CD4-positive, alpha-beta T cell (primary cell): ENCODE measurements at places on chromosomes 2 and 18.
A peak's percentile ranks its signal among the peaks of the same experiment; 100 is the strongest.

GRCh38 chr2:207403141-207403540 is 126.6 kb upstream of the CREB1 start:
- H3K4me3 ChIP-seq, result no peak overlapping the region
- no peaks in the 10 kb centered on the region for H3K27me3 ChIP-seq
- no peak overlapping the region for H3K27ac ChIP-seq
- H3K36me3 ChIP-seq, result no peaks in the 10 kb centered on the region
- H3K4me1 ChIP-seq, result no peaks in the 10 kb centered on the region
- no peak for DNase-seq

- no peaks in the 10 kb centered on the region for H3K27me3 ChIP-seq
- no peaks in the 10 kb centered on the region for H3K4me1 ChIP-seq
- H3K4me3 ChIP-seq, result no peak overlapping the region
- no peak for DNase-seq
- no peak overlapping the region for H3K27ac ChIP-seq
These were observed 49.9 kb upstream of the PNPT1 start for GRCh38 chr2:55743583-55743982.

GRCh38 chr2:66573416-66573815 is 138.5 kb downstream of the MEIS1 start:
- no peak overlapping the region for H3K27ac ChIP-seq
- H3K36me3 ChIP-seq, result no peaks in the 10 kb centered on the region
- H3K27me3 ChIP-seq, result peaks cover 42% of the 10 kb centered on the region
- H3K4me1 ChIP-seq, result peaks cover 13% of the 10 kb centered on the region
- no peak for DNase-seq

GRCh38 chr18:59219672-59220163 is at the start of gene GRP:
TSS of gene GRP (plus strand) at chr18:59220158. CDS start at chr18:59220266, 108 bp downstream.
- no peaks in the 10 kb centered on the region for H3K4me1 ChIP-seq
- DNase-seq, result no peak
- H3K36me3 ChIP-seq, result no peaks in the 10 kb centered on the region
- no peak within 1 kb of the TSS for H3K27ac ChIP-seq
- no peak within 1 kb of the TSS for H3K4me3 ChIP-seq

DNA sequence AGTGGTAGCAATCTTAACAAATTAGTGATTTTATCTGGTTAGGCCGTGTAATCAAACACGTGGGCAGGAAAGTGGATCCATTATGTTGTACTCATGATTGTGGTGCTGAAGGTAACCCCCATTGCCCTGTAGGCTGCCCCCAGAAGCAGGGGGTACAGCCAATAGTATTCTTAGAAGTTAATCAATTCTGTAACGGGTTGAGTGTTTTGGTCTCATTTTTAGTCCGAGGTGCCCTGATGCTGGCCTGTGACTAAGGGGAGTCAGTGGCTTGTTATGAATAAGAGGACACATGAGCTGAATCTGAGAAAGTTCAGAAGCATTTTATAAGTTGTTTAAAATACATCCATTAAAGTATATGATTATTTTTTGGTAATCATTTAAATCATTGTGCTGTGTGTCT is 8.6 kb downstream of the EPAS1 start:
- peaks cover 22% of the 10 kb centered on the region for H3K4me1 ChIP-seq
- peaks cover 39% of the 10 kb centered on the region for H3K27me3 ChIP-seq
- H3K4me3 ChIP-seq, result no peak overlapping the region
- H3K36me3 ChIP-seq, result no peaks in the 10 kb centered on the region
- H3K27ac ChIP-seq, result no peak overlapping the region

GRCh38 chr2:189933911-189934399 is 128.6 kb downstream of the MSTN start:
- H3K4me1 ChIP-seq, result no peaks in the 10 kb centered on the region
- no peak overlapping the region for H3K4me3 ChIP-seq
- no peak for DNase-seq

DNA sequence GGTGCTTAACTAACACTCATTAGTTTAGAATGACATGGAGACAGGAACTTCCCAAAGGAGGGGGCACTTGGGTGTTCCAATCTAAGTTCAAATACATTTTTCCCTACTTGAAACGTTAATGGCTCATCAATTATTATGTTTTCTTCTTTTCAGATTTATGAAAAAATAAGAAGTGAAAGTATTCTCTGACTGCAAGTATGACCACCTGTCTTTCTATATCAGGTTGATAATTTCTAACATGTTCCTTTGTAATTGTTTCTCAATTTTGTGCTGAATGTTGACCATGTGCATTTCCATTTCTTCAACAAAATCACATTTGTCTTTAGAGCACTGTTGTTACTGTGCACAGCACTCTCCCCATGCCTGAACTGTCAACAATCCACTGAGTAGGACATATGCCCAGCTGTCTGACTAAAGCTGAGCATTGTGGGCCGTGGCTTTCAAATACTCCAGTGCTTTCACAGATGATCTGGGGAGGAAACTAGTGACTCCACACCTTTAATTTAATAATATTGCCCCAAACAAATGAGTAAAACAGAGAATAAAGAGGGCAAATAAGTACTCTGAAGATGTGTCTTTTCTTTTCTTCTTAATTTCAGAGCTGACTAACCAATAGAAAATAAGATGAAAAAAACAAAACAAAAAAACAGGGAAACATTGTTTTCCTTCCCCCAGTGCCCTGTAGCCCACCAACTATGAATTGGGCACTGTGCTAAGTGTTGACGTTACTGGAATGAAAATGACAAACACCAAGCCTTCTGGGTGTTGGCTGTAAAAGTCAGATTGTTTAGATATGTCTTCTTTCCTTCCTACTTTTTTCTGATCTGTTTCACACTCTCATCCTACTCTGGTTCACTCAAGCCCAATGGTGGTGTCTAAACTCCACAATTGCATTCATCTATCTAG is 16.0 kb downstream of the LANCL1 start:
- no peak overlapping the region for H3K4me3 ChIP-seq
- H3K27me3 ChIP-seq, result no peaks in the 10 kb centered on the region
- H3K27ac ChIP-seq, result no peak overlapping the region
- no peaks in the 10 kb centered on the region for H3K4me1 ChIP-seq

DNA sequence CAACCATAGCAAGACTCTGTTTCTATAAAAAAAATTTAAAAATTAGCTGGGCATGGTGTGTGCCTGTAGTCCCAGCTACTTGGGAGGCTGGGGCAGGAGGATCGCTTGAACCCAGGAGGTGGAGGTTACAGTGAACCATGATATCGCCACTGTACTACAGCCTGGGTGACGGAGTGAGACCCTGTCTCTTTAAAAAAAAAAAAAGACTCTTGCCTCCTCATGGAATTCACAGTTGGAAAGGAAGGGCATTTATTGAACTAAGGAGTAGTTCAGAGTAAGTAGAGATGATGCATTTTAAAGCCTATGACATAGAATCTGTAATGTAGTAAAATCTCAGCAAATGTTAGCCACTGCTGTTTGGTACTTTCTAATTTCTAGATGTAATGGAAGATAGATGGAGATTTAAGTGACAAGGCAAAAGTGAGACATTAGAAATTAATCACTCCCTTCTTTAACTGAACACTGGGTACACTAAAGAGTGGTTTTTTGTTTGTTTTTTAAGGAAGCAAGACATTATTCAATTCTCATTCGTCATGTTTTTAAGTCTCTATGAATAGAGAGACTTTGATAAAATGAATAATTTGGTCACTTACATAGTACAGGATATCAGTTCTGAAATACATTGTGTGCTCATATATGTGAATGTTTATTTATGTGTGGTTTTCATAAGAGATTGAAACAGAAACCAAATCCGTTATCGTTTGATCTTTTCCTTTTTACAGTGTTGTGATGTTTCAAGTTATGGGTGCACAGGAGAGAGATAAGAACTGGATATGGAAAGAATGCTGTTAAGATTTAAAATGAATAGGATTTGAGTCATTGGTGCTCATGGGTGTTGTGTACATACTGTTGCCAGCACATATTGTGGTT is 186.1 kb upstream of the STON1 start:
- H3K4me3 ChIP-seq, result peak overlapping the region; percentile 23
- H3K27ac ChIP-seq, result peak overlapping the region; percentile 54
- no peak for DNase-seq

DNA sequence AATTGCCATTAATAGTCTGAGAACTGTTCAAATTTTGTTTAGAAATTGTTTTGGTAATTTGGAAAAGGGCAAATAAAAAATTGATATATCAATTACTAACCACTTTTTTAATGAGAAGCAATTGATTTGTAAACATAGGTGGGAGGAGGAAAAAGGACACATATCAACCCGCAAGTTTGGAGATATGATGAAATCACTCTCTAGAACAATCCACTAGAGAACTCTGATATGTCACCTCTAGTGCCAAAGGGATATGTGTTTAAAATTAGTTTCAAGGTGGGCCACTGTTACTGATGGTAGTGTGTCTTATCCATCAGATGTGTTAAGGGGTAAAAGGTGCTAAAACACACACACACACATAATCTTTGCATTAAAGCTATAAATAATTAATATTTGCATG is 16.6 kb downstream of the IFIH1 start:
- H3K4me1 ChIP-seq, result no peaks in the 10 kb centered on the region
- no peaks in the 10 kb centered on the region for H3K27me3 ChIP-seq
- DNase-seq, result no peak
- H3K27ac ChIP-seq, result no peak overlapping the region
- H3K4me3 ChIP-seq, result no peak overlapping the region
- H3K36me3 ChIP-seq, result peaks cover 25% of the 10 kb centered on the region

DNA sequence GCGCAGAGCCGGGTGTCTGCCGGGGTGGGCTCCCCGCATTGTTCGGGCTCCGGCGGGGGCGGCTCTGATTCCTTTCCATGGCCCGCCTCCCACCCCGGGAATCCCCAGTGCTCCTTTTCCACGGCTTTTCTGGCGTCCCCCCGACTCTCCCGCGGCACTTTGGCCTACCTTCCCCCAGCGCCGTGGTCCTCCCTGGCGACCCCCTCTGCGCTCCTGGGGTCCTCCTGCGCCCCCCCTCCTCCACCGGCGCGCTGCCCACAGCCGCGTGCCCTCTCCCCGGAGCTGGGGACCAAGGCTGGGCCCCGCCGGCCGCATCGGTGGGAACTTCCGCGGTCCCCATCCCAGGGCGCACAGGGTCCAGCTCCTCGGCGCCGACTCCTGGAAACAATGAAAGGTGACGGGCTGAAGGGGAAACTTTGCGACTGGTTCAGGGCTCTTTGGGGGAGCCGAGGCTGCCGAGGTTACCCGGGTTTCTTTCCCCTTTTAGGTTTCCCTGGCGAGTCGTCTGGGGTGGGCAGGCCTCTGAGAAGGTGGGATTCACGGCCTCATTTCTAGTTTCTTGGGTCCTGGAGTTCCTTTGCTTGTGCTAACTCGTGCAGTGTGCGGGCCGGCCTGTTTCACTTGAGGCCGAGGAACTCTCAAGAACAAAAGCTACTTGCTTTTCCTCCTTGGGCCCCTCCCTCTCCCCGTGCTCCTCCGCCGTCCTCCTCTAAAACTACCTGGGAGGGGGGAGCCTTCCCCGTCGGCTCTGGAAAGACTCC is 2.2 kb downstream of the TGIF1 start:
- H3K27me3 ChIP-seq, result no peaks in the 10 kb centered on the region
- H3K27ac ChIP-seq, result peak overlapping the region; percentile 98
- DNase-seq, result peak; percentile 51
- peak overlapping the region; percentile 90 for H3K4me3 ChIP-seq
- peaks cover 10% of the 10 kb centered on the region for H3K36me3 ChIP-seq
- H3K4me1 ChIP-seq, result peaks cover 55% of the 10 kb centered on the region

GRCh38 chr2:45207101-45207500 is 197.8 kb upstream of the SIX2 start:
- H3K27me3 ChIP-seq, result no peaks in the 10 kb centered on the region
- no peaks in the 10 kb centered on the region for H3K36me3 ChIP-seq
- no peaks in the 10 kb centered on the region for H3K4me1 ChIP-seq
- H3K27ac ChIP-seq, result no peak overlapping the region
- no peak for DNase-seq

- H3K27me3 ChIP-seq, result no peaks in the 10 kb centered on the region
- no peaks in the 10 kb centered on the region for H3K36me3 ChIP-seq
- no peak overlapping the region for H3K27ac ChIP-seq
- DNase-seq, result no peak
- no peaks in the 10 kb centered on the region for H3K4me1 ChIP-seq
- H3K4me3 ChIP-seq, result no peak overlapping the region
These were observed 287.6 kb downstream of the MYCN start for GRCh38 chr2:16227811-16228462.

DNA sequence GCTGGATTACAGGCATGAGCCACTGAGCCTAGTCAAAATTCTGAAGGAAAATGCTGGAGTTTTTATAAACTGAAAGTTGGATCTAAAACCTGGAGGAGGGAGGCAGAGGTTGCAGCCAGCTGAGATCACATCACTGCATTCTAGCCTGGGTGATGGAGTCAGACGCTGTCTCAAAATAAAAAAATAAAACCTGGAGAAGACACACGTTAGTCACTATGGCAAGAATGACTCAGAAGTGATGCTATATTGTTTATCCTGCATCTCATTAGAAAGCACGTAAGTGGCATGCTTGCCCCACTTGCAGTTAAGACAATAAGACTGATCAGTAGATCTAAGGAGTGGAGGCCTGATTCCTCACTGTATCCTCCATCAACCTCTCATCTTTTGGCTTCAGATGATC is 106.6 kb upstream of the STON1 start:
- peaks cover 11% of the 10 kb centered on the region for H3K4me1 ChIP-seq
- no peak for DNase-seq
- no peak overlapping the region for H3K4me3 ChIP-seq

GRCh38 chr18:27577265-27577664 is 392.2 kb upstream of the CHST9 start:
- H3K27me3 ChIP-seq, result no peaks in the 10 kb centered on the region
- no peaks in the 10 kb centered on the region for H3K36me3 ChIP-seq
- H3K27ac ChIP-seq, result no peak overlapping the region
- no peaks in the 10 kb centered on the region for H3K4me1 ChIP-seq
- DNase-seq, result no peak
- no peak overlapping the region for H3K4me3 ChIP-seq

DNA sequence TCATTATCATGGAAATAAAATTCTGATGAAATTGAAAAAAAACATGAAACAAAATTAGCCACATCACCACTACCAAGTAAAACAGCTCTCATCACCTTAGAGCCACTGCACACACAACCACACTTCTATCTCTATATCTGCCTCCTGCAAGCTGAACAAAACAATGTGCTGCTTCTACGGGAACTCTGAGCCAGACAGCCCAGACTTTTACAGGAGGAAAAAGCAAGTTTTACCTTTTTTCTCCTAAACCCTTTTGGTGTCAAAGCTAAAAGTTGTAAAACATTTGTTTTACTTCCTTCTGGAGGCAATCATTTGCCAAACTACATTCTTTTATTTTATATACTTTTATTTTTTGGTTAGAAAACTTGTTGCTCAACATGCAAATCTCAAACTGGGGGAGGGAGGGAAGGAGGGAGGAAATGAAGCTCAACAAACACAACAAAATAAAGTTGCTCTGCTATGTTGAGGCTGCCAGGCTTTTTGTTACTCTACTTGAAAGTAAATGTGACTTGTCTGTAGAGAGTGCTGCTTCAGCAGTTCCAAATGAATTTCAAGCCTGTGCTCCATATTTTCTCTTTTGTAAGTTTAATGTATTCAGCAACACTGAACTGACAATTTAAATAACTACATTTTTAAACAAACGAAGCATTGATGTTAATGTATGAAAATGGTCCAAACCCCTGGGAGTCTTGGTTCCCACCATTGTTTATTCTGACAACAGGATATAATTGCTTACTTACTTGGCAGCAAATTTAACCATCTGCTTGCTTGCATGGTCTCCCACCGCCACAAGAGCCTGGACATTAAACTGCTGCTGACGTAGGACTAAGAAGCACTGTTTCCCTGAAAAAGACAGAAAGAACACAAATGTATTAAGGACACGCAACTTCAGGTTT is 24.5 kb downstream of the DARS1 start:
- peaks cover 18% of the 10 kb centered on the region for H3K4me1 ChIP-seq
- peak overlapping the region; percentile 6 for H3K4me3 ChIP-seq
- H3K36me3 ChIP-seq, result peaks cover 3% of the 10 kb centered on the region
- DNase-seq, result peak; percentile 16
